ENCODE measurements at places on chromosomes 7 and 10. TPM values are rescaled to one million over a fixed set of nuclear protein-coding genes. Genes with fewer than 3 reads are reported as not detected.

BLNK gene
- total RNA-seq = not detected

TRIM50 gene
- not detected for total RNA-seq

TRIM73 gene
- total RNA-seq = 1.6 TPM

PAX4 gene
- not detected for total RNA-seq

CPA1 gene
- total RNA-seq = not detected

TWIST1 gene
- 3.2 TPM for total RNA-seq

LANCL2 gene
- 14.3 TPM for total RNA-seq
